ENCODE measurements at places on chromosomes 2 and 18.

DNA sequence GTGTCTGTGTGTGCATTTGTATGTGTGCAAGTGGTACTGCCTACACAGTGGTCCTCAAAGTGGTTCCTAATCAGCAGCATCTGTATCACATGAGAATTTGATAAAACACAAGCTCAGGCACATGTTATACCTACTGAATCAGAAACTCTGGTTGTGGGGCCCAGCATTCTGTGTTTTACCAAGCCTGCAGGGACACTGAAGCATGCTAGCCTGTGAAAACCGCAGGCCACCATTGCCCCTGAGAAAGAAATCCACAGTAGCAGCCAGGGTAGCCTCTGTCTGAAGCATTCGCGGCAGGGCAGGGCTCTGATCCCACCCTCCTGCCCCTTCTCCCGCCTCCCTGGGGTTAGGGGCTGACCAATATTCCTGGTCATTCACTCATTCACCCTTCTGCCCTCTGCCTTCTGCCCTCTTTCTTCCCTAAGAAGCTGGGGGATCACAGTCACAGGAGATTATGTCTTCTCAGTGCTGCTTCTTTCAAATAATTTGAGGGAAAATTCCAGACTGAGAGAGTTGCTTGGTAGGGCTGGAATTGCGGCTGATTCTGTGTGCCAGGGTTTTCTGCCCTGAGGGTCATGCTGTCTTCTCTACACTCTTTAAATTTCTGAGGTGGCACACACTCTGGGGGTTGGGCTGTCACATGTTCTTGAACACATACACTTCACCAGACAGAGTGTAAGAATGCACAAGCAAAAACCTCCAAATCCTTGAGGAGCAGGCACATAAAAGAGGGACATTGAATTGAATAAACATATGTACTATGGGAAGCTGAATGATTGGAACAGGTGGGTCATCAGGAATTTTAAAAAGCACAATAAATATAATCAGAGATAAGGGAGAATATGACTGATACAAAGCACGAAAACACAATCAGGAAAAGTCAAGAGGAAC, 126.6 kb upstream of the SEC11C start:
- no peak for DNase-seq

- DNase-seq, result no peak
Measured at GRCh38 chr2:76009484-76009883, 298.8 kb upstream of the GCFC2 start.

GRCh38 chr2:84959566-84960506, 11.1 kb upstream of the KCMF1 start:
- no peak for DNase-seq

DNA sequence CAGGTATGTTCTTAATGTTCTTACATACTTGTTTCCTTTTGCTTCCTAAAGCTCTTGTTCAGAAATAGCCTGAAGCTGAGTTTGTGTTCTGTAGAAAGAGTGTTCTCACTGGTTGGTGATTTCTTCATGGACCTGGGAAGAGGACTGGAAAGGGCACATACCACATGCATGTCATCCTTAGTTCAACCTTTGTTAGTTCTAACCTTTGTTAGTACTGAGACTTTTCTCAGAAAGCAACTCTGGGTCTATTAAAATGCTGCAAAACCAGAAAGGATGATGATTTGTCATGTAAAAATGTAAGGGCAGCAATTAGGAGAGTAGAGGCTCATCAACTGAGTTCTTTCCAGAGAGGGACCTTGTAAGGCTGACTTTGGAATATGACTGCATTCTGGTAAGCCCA, 2.5 kb upstream of the FAP start:
- peak; percentile 42 for DNase-seq

GRCh38 chr2:229888031-229888430, 33.8 kb downstream of the TRIP12 start:
- DNase-seq, result no peak

DNA sequence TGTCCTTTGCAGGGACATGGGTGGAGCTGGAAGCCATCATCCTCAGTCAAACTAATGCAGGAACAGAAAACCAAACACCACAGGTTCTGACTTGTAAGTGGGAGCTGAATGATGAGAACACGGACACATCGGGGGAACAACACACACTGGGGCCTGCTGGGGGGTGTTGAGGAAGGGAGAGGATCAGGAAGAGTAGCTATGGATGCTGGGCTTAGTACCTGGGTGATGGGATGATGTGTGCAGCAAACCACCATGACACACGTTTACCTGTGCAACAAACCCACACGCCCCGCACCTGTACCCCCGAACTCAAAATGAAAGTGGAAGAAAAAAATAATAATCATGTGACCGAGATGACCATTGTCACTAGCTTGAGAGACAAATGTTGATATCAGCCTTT, 114.7 kb downstream of the NDUFA10 start:
- no peak for DNase-seq

DNA sequence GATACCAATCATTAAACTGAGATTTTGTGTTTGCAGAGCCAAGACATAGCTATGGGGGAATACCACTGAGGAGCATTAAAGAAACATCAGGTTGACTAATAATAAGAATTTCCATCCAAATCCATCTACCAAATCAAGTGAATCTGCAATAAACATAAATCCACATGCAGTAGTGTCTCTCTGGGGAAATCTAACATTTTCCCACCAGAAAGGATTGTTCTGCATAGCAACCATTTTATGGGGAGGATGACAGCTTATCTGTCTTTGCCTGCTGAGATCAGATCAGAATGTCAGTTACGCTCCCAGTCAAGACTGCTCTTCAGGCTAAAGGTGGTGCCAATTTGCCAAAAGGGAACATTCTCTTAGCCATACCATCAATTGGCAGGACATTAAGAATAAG, 1098.9 kb upstream of the CHAC2 start:
- DNase-seq, result no peak

GRCh38 chr2:1640301-1641135, 103.8 kb downstream of the PXDN start:
- DNase-seq, result no peak

DNA sequence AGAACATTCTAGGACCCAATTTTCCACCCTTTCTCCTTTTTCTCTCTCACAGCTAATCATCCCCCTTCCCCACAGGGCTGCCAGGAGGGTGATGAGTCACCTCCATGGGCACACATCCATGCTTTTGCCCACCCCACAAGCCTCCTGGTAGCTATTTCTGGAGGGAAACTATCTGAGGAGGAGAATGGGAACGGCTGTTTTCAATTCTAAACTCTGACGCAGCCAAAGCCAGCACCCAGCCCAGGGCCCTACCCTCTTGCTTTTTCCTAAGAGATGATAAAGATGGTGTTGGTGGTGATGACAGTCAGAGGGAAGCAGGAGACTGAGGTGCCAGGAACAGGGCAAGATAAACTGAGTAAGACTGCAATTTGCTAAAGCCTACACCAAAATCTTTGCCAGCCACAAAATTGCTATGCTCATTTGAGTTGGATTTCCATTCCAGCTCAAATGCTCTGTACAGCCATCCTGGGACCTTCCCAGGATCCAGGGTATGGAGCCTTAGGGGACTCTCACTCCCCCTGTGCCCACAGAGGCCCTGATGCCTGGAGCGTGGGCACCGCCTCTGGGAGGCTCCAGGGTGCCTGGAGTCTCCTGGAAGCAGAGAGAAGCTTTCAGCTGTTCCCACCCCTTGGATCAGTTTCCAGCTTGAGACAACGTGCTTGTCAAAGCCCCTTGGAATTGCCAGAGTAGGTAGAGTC, 62.0 kb upstream of the FZD7 start:
- peak; percentile 49 for DNase-seq

DNA sequence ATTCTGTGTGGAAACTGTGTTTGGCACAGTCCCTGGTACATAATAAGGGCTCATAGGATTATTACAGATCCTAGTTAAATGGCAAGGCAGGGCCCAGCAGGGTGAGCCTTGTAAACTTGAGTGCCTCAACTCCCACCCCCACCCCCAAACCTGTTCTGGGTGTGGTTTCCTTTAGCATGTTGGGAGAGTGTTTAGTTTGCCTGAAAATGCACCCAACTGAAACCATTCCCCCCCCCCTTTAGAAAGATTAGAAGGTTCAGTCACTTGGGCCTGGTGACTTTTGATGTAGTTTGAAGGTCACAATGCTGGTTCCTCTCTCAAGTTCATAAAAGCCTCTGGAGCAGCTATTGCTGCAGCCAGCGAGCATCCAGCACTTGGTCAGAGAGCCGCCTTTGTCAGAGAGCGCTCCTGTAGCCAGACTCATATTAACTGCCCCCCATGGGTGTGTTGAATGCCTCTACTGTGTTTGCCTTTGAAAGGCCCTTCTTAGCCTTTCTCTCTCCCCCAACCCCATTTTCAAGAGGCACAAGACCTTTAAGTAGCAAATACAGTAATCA, 113.7 kb downstream of the SPTBN1 start:
- DNase-seq, result no peak

GRCh38 chr2:111652681-111653080, 231.3 kb downstream of the ANAPC1 start:
- DNase-seq, result no peak

- DNase-seq, result no peak
Measured at GRCh38 chr2:208827549-208828221, 421.1 kb downstream of the PTH2R start.

GRCh38 chr2:136118819-136119716, 1.1 kb upstream of the CXCR4 start:
- no peak for DNase-seq

GRCh38 chr2:147689220-147689909, 155.5 kb upstream of the ACVR2A start:
- DNase-seq, result no peak

DNA sequence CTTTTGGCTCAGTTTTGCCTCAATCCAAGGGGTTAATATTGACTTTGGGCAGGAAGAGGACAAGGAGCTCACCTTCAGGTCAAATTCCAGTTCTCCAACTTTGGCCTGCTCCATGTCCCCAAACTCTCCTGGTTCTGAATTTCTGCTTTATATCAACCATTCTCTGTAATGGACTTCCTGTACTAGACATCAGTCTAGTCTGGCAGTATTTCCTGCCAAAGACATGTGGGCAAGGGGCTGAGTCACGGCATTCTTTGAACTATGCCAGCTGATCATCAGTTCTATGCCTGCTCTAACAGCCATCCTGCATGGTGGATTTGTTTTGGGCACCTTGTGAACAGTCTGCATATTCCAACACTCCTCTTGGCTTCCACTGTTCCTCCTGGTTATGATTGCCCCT, 199.4 kb downstream of the ZEB2 start:
- no peak for DNase-seq

DNA sequence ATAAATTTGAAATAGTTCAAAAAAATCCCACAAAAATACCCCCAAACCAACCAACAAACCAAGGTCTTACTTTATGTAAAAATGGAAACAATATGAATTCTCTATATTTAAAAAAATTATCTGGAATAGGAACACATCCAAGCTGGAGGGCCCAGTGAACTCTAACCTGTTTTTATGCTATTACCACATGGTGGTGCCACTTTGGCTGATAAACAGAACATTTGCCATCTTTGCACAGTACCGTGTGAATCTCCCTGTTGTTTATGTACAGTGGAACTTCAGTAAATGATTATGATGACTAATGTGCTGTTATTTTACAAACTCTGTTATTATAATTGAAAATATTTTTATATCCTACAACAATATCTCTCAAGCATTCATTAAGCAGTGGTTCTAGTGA, 145.3 kb upstream of the SMAD7 start:
- no peak for DNase-seq

- no peak for DNase-seq
Measured at GRCh38 chr18:4384932-4385331, 70.2 kb downstream of the DLGAP1 start.

GRCh38 chr2:112053917-112054846, 887 bp upstream of the TMEM87B start:
- DNase-seq, result peak; percentile 90

- peak; percentile 22 for DNase-seq
Measured at GRCh38 chr2:173555833-173556232, 201.2 kb downstream of the CDCA7 start.

DNA sequence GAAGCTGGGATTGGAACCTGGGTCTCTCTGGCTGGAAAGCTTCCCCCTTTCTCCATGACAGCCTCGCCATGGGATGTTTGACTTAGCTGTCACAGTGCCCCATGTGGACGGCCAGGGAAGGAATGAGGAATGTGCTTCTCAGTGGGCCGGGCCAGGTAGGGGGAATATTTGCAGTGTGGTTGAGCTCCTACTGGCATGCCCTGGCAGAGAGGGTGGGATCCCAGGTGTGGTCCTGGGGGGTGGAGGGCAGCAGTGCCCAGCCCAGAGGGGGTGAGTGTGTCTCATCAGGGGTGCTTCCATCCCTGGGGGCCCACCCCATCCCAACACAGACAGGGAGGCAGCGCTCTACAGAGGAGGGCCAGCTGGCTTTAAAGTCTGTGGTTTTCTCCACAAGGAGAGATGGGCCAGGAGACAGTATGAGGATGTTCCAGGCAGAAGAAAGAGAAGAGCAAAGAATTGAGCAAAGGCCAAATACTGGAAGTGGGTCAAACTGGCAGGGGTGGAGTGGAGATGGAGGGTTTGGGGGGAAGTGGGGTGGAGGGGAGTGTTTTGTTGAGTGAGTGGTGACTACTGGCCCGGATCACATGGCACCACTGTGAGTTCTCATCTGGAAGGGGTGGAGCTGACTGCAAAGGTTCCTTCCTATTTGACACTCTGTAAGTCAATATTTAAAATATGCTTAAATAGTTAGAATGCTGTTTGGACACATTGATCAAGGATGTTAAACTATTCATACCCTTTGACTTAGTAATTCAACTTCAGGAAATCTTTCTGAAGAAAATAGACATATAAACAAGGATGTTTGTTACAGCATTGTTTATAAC, 94.0 kb downstream of the MYCN start:
- DNase-seq, result no peak

GRCh38 chr2:25567406-25567805, 106.0 kb downstream of the DTNB start:
- DNase-seq, result peak; percentile 12

- no peak for DNase-seq
Measured at GRCh38 chr2:85655961-85656417, 12.0 kb downstream of the SFTPB start.

DNA sequence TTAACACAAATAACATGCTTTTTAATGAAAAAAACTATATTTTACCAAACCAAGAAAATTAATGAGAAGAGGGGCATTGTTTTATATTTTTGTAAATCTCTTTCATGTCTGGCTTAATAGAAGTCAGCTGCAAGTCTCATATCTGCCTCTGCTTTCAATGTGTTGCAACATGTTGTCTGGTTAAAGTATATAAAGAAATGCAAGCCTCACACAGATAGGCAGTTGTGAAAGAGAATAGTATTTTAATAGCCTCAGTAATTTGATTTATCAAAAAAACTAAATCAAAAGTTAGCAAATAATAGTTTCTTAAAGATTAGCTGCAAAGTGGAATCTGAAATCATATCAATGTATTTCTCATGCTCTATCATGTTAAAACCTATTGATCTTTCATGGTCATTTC, 52.9 kb upstream of the NCOA1 start:
- DNase-seq, result no peak

DNA sequence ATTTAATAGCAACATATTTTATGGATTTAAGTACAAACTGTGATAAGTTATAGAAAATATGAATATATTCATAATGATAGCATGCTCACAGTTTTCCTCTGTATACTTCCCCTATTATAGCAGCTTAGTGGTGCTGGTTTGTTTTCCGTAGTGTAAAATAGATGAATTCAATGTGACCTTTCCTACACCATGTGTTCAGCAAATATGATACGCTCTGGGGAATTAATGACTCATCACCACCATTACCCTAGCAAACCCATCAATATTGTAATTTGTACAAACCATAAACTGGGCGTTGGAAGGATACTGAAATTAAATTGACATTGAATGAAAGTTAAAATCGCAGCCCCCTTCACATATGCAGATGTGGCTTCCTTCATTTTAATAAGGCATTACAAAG, 58.7 kb upstream of the CDH19 start:
- DNase-seq, result no peak

All from fibroblast of skin of left biceps (primary cell).